Activated CD8-positive, alpha-beta memory T cell treated with anti-CD3 and anti-CD28 coated beads for 48 hours (primary cell): ENCODE measurements at places on chromosomes 1 and 21.

- DNase-seq, result no peak
These were observed 25.7 kb downstream of the C21orf91 start for GRCh38 chr21:17793246-17794123.

GRCh38 chr1:209324901-209325871, 258.3 kb upstream of the CAMK1G start:
- DNase-seq, result no peak

- no peak for DNase-seq
These were observed 23.5 kb upstream of the RSBN1 start for GRCh38 chr1:113835686-113836290.

DNA sequence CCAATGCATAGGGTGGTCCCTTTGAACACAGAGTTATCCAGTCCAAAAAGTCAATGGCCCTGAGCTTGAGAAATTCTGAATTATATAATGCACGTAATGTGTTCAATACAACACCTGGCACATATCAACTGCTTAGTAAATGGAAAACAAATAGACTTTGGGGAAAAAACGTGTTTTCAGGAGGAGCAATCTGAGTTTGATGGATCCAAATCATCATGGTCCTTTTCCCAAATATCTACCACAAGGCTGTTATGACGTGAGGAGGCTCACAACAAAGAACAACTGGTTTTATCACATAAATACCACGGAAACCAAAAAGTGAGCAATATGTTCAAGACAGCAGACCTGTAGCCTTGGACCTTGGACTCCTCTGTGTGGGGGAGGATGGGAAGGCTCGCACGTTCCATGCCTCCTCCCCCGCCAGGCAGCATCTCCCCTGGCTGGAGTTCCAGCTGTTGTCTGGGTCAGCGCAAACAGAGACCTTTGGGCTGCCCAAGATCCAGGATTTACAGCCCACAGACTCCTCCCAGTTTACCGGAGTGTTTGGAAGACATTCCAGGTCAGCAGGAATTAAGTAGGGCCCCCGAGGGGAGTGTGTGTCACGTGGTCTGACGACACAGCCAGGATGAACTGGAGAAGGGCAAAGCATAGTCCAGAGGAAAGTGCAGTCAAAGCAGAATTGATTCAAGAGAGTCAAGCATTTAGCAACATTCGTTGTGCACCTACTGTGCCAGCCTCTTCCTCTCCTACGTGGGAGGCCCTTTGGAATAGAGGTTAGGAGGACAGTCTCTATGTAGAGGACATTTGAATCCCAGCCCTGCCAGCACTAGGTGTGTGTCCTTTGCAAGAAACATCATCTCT, 32.2 kb upstream of the MED18 start:
- DNase-seq, result no peak

DNA sequence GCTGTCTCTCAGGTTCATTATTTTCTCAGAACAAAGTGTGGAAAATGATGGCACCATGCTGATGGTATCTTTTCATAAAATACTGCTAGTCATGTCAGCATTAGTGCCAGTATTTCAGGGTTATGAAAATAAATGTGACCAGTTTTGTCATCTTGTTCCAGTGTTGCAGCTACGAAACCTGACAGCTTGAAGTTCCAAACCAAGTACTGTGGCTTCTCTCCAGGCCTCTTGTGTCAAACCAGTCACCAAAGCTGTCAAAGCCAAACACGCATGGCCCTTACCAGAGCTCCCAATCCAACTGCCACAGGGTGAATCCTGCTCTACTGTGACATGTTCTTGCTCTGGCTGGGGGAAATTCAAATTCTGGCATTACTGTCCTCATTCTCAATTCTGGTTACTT, 20.7 kb upstream of the EXO1 start:
- DNase-seq, result no peak

GRCh38 chr1:11126569-11126968, 26.9 kb upstream of the EXOSC10 start:
- DNase-seq, result no peak

DNA sequence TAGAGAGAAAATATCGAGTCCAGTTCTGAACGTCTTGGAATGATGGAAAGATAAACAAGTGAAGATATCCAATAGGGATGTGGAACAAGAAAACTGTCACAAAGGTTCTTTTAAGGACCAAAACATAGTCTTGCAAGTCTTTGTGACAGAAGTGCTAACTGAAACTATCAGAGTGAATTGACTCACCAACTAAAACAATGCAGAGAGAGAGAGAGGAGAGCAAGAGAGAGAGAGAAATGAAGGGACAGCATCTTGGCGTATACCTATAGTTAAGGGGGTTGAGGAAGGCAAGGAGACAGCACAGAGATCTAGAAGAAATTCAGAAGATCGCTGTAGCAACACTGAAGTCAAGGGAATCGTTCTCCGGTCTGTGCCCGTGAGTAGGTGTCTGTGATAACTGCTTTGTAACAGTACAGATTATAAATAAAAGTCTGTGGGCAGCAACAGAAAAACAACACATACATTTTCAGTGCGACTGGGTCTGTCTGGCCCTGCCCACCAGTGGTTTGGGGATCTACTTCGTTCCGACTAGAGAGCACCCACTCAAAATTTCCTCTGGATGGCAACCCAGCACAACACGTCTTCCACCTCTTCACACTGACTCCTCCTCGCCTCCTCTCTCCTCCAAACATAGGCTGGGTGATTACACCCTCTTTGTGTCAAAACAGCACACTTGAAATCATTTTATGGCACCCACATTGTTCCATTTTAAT, 4.8 kb upstream of the COA6 start:
- no peak for DNase-seq

- DNase-seq, result no peak
These were observed 151.1 kb downstream of the ZNF281 start for GRCh38 chr1:200258447-200259375.

GRCh38 chr1:221816899-221817298, 75.0 kb upstream of the DUSP10 start:
- DNase-seq, result no peak

GRCh38 chr1:48761986-48762385, 14.7 kb downstream of the BEND5 start:
- no peak for DNase-seq

DNA sequence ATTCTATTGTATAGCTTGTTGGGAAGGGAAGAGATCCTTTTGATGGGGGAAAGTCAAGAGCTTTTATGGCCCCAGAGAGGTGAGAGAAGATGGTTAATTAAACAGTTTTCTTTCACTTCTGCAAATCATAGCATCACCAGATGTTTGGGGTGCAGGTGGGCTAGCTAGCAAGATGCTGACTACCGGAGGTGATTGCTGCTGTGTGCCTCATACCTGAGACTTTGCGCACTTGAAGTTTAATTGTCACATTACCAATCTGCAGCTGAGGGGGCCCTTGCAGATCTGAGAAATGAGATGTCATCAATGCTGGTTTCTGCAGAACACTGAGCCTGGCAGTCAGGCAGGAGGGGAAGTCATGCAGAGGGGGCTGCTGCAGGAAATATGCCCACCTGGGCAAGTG, 73.9 kb downstream of the SNRPE start:
- no peak for DNase-seq

DNA sequence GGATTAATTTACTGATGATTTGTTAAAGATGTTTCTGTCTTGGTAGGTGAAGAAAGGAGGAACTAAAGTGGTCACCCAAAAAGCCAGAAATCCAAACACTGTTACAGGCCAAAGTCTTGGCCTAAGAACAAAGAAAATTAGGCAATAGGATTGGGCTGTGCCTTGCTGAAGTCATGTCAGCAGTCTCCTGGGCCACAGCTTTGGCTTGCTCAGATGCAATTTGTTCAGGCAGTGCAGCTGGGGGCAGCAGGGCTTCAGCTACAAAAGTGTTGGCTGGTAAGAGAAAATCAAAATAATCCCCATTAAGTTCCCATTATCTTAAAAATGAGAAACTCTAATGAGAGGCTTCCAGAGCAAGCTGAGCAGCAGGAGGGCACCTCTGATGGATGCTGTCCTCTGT, 14.0 kb upstream of the RAP1A start:
- DNase-seq, result no peak

DNA sequence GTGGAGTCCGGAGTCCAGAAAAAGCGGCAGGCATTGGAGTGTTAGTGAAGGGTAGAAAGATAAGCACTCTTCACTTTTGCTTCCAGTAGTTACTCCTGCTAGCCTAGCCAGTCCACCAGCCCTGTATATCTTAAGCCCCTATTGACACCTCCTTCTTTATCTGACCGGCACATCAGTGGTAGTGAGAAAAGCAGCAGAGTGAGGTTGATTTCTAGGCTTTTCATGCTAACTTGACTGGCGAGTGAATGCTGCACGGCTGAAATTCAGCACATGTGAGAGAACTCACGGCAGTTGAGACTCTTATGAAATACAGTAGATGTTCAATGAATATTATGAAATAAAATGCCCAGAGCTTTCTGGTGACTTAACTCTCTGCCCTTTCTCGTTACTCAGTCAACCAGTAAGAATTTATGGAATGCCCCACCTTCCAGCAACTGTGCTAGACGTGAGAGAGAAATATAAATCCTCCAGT, 128.2 kb downstream of the CACHD1 start:
- no peak for DNase-seq

- no peak for DNase-seq
These were observed 299.4 kb downstream of the RYR2 start for GRCh38 chr1:237341391-237341790.
